Activated CD8-positive, alpha-beta memory T cell treated with anti-CD3 and anti-CD28 coated beads for 48 hours (primary cell): ENCODE measurements at places on chromosomes 2 and 18.

- DNase-seq = no peak
These were observed 60.3 kb downstream of the FARSB start for GRCh38 chr2:222595581-222595980.

GRCh38 chr18:11657152-11657551 lies 31.9 kb upstream of the GNAL start:
- no peak for DNase-seq

GRCh38 chr2:121502781-121503180 lies 27.9 kb upstream of the RNU4ATAC start:
- DNase-seq = no peak

DNA sequence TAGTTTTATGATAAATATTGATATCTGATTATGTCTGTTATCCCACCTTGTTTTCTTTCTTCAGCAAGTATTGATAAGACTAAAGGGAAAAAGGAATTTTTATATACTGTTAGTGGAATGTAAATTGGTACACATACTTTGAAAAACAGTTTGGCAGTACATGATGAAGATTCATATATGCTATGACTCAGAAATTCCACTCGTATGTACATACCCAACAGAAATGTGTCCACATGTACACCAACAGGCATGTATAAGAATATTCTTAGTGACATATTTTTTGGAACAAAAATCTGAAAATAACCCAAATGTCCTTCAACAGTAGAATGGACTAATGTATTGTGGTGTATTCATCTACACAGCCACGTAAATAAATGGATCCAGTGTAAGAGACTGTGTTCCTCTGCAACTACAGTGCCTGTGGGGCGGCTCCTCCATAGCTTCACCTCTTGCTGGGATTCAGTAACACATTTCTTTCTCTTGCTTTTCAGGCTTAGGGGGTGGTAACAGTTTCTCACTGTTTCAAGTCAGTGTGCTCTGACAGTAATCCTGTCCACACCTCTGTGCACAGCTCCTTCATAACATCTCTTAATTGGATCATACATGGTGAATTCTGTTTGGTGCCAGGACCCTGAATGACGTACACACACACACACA lies 35.5 kb upstream of the ALMS1 start:
- DNase-seq = no peak

- DNase-seq = no peak
These were observed 97.8 kb downstream of the GATA6 start for GRCh38 chr18:22267225-22267624.

DNA sequence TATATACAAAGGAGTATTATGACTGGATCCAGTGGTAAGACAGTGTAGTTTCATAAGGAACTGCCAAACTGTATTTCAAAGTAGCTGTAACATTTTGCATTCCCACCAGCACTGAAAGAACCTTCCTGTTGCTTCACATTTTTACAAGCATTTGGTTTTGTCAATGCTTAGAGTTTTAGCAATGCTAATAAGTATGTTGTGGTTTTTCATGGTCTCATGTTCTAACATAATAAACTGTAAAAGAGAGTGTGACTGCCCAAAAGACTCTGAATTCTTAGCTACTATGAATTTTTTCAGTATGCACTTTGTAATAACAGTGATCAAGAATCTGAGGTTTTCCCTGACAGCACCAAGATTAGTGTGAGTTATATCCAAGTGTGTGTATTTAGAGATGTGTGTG lies 604.2 kb downstream of the XIRP2 start:
- no peak for DNase-seq

DNA sequence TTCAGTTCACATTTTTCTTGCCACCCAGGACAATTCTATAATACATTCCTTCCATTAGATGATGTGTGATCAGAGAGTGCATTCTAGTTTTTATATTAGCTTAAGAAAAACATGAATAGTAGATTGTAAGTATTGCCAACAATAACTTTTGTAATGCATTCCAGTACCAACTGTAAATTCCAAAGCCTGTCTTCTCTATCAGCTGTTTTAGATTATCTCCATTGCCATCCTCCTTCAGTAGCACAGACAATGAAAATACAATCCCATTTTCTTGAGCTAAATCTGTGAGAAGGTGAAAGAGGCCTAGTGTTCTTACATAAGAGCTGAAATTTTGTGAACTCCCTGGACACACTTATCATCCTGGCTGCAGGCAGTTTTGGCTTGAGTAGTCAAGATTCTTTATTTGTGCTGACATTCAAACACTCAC lies 103.9 kb downstream of the CCBE1 start:
- no peak for DNase-seq

DNA sequence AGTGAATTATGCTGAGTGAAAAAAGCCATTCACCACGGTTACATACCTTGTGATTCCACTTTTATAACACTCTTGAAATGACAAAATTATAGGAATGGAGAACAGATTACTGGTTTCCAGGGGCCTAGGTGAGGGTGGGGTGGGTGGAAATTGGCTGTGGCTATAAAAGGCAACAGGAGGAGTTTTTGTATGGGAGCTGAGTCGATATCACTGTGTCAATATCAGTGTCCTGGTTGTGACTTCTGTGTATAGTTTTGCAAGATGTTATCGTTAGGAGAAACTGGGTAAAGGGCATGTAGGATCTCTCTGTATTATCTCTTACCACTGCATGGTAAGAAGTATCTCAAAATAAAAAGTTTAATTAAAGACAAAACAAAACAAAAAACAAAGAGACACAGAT lies 84.3 kb downstream of the EDAR start:
- no peak for DNase-seq

DNA sequence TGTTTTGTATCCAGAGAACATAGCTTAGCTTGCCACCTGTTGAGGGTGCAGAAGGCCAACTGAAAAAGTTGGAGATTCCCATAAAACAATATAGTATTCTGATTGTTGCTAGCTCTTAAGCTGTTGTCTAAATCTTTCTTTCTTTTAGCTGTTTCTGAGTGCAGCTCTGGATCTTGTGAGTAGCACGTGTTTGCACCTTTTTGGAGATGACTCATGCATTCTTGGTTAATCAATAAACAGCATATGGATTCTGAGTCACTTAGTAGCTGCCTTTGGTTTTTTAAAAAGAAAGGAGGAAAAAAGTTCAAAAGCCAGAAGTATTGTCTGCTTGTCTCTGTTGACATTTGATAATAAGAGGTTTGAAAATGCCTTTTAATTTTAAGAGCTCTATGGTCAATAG lies 483.0 kb upstream of the FSIP2 start:
- no peak for DNase-seq

DNA sequence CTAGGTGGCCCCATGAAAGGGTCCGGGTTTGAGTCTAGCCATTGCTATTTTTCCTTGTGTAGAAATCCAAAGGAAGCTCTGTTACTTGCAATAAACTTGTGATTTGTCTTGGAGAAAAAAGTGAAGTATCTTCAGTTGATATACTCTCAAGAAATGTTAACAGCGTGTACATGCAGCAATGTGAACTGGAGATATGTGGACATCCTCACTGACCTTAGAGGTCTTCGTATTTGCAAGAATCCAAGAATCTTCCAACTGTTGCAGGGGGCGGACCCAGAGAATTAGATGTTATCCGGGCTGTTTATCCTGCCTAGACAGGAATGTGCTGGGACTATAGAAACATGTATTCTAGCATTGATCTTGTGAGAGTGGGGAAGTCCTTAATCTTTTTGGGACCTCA lies 187.6 kb downstream of the KCNS3 start:
- no peak for DNase-seq

DNA sequence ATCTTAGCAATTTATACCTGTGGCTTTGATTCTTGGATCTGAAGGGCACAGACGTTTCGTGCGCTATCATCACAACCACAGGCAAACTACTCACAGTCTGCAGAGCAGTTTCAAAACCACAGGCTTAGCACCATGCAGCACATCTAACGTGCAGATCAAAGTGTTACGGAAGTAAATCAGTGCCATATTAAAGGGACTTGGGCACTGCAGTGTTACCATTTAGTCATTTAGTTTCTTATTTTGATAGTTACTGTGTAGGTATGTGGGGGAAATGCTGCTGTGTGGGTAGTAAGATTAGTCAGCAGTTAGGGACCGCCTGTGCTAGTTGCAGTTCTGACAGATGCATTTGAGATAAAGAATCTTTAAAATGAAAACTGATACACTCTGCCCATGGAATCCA lies 384.0 kb downstream of the NBAS start:
- no peak for DNase-seq

- no peak for DNase-seq
These were observed 22.7 kb downstream of the EXOC6B start for GRCh38 chr2:72803151-72803550.

- no peak for DNase-seq
These were observed 58.8 kb downstream of the APOB start for GRCh38 chr2:20985062-20985461.

- DNase-seq = no peak
These were observed 130.5 kb downstream of the DSEL start for GRCh38 chr18:67386032-67386431.

GRCh38 chr2:176833671-176834070 lies 378.9 kb upstream of the HNRNPA3 start:
- DNase-seq = no peak

DNA sequence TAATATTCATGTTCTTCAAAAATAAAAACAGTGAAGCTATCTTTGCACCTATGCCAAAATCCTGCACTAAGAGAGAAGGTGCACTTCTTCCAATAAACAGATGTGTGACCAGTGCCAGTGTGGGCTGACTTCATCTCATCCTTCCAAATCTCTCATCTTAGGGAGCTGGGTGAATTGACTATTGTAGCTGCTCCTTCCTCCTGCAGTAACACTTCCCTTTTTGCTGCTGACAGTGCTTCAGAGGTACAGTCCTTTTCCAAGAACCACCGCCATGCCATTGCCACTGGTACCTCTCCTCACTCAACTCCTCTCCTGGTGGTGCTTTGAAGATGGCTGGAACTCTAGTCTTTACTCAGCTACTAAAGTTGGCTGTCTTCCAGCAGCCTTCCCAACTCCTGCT lies 42.1 kb upstream of the ARHGAP25 start:
- DNase-seq = no peak

DNA sequence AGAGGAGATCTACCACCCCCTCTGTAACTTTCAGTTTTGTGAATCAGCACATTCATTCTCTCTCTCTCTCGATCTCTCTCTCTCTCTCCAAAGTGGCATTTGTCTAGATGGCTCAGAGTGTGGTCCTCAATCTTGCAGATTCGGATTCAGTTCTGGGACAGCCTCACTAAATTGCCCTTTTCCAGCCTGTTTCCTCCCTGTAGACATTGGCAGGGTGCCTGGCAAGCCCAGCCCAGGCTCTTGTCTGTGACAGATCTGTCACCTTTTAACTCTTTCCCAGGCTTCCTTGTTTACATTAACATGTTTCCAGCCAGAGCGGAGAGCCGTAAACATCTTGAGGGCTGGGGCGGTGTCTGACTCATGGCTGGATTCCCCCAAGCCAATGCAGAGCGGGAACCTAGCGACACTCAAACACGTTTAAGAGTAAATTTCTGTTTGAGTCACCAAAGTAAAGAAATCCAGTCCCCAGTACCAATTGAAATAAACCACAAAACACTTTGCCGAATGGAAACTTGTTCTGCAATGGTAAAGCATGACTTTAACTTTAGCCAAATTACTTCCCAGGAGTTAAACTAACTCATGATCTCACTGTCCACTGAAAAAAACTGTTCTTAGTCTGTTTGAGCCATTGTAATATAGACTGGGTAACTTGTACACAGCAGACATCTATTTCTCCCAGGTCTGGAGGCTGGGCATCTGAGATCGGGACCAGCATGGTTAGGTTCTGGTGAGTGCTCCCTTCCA lies 6.6 kb upstream of the CYP27C1 start:
- peak; percentile 9 for DNase-seq

DNA sequence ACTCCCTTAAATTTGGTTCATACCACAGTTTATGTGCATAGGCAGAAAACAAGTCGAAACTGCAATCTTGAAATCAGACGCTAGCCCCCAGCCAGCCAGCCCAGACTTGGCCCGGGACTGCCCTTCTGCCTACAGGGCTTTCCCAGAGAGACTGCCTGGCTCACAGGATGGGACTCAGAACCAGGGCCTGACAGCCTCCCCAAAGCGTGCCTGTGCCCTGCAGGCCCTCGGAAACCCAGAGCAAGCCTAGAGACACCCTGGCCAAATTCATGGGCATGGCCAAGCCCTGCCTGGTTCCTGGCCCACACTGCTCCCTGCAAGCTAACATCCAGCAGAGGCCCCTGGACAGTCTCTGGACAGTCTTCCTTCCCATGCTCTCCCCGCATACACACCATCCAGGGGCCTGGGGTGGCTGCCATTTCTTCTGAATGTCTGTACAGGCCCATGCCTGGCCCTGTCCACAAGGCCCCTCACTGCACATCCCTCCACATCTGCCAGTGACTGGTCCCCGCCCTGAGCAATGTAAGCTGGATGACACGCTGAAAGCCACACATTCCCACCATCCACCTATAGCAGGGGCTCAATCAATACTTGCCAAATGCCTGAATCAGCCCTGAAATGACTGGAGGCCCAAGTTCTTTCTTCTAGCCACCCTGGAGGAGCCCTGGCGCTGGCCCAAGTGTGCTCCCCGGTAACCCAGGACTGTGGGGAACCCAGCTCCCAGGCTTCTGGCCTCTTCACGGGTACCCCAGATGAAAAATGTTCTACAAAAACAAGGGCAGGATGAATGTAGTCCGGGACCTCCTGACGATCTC lies 73.1 kb downstream of the HDAC4 start:
- no peak for DNase-seq

GRCh38 chr2:141711627-141712026 lies 419.2 kb downstream of the LRP1B start:
- DNase-seq = no peak

GRCh38 chr2:183935005-183935404 lies 663.3 kb upstream of the ZNF804A start:
- DNase-seq = no peak

GRCh38 chr2:240213476-240214421 lies 73.3 kb upstream of the OTOS start:
- no peak for DNase-seq

GRCh38 chr2:232203936-232204335 lies 174.6 kb upstream of the ALPP start:
- DNase-seq = no peak

GRCh38 chr18:9204659-9205058 lies 68.1 kb downstream of the ANKRD12 start:
- DNase-seq = no peak

DNA sequence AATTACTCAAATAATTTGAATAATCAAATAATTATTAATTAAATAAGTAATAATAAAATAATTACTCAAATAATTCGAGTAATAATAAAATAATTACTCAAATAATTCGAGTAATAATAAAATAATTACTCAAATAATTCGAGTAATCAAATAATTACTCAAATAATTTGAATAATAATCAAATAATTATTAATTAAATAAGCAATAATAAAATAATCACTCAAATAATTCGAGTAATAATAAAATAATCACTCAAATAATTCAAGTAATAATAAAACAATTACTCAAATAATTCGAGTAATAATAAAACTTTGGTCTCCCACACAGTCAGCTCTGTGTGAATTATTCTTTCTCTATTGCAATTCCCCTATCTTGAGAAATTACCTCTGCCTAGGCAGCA lies 30.0 kb upstream of the LINC00305 start:
- DNase-seq = no peak

DNA sequence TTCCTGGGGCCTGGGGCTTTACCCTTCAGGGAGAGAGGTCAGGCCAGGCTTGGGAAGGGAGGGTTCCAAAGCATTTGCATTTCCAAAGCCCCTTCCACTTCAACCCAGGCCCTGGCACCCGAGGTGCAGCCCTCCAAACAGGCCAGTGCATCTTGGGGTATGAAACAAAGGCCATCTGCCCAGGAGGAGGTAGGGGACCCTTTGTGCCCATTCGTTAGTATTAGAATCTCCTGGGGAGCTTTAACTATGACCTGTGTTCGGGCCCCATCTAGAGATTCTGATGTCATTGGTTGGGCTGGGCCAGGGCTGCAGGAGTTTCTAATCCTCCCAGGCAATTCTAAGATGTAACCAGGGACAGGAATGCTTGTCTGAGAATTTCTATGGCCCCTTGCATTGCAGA lies 73.6 kb downstream of the CIB4 start:
- no peak for DNase-seq
